Left lobe of liver (tissue), 2 donors: ENCODE measurements at places on chromosomes 5 and 9. TPM values are rescaled to one million over a fixed set of nuclear protein-coding genes. Genes with fewer than 3 reads are reported as not detected.

DNA sequence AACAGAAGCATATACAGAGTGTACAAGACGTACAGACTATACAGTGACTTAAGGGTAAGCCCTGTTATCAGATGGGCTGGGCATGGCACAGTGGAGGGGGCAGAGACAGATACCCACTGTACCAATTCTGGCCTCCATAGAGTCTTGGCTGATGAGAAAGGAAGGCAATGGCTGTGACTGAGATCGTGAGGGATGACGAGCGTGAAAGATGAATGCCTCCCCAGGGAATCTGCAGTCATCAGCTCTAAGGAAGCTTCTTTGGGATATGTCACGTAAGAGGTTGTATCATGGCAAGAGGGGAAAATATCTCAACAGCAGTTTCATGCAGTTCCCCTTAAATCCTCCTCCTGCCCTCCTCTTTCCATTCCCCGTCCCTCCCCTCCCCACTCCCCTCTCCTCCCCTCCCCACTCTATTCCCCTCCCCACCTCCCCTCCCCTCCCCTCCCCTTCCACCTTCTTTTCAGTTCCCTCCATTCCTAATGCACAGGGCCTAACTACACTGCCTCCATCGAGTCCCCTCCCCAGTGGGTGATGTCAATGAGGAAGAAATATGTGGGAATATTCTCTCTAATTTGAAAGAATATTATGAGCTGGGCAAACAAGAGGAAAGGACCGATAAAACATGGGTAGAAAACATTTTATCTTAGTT is 226.4 kb upstream of the DAP start:
- DNase-seq = no peak

- no peak for DNase-seq
Observed at GRCh38 chr9:72362118-72362531, 2.9 kb downstream of the ZFAND5 start.

DNA sequence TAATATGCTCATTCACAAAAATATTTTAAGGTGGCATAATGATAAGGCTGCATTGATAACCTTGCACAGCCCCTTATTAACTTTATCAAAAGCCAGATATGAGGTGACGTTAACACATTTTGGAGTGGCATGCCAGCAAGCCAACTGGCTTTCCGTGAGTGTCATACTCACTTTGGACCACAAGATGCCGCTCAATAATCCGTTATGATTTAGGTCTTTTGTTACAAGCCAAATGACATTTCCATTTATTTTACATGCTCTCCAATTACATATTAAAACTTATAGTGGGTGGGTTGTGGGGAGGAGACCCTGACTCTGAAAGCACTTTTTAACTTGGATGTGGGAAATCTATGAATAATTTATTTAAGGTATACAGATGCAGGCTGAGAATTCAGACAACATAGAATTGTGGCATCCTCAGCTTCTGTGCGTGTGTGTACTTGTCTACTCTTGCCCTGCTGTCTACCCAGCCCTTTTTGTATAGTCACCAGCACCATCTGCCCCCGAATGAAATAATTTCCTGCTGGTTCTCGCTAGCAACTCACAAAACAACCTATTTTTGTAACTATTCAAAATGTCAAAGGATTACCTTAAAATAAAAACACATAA is 305.1 kb downstream of the PSAT1 start:
- DNase-seq = no peak

DNA sequence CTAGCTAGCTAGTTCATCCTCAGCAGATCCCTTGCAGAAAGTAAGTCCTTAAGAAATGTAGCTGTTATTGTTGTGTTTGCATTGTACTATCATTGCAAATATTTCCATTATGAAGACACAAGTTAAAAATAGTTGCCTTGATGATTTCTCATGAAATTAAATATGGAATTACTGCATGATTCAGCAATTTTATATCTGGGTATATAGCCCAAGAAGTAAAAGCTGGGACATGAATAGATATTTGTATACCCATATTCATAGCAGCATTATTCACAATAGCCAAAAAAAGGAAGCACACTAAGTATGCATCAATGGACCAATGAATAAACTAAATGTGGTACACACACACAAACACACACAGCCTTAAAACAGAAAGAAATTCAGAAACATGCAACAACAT is 6.8 kb downstream of the IFNB1 start:
- no peak for DNase-seq

DOCK8 gene
- total RNA-seq = 10.6 TPM

GRCh38 chr5:82405161-82405560 is 127.0 kb upstream of the RPS23 start:
- DNase-seq = no peak

DNA sequence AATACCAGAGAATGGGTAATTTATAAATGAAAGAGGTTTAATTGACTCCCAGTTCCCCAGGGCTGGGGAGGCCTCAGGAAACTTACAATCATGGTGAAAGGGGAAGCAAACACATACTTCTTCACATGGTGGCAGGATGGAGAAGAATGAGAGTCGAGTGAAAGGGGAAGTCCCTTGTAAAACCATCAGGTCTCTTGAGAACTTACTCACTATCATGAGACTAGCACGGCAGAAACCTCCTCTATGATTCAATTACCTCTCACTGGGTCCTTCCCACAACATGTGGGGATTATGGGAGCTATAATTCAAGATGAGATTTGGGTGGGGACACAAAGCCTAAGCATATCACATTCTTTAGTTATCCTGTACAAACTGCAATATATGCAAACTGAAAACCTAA is 609.4 kb downstream of the MTRR start:
- no peak for DNase-seq

RAD17 gene
- 8.9 TPM for total RNA-seq

GRCh38 chr5:36607114-36607571 is 737 bp downstream of the SLC1A3 start:
- DNase-seq = no peak

GRCh38 chr9:128899566-128900322 is 17.8 kb downstream of the LRRC8A start:
- DNase-seq = no peak

DNA sequence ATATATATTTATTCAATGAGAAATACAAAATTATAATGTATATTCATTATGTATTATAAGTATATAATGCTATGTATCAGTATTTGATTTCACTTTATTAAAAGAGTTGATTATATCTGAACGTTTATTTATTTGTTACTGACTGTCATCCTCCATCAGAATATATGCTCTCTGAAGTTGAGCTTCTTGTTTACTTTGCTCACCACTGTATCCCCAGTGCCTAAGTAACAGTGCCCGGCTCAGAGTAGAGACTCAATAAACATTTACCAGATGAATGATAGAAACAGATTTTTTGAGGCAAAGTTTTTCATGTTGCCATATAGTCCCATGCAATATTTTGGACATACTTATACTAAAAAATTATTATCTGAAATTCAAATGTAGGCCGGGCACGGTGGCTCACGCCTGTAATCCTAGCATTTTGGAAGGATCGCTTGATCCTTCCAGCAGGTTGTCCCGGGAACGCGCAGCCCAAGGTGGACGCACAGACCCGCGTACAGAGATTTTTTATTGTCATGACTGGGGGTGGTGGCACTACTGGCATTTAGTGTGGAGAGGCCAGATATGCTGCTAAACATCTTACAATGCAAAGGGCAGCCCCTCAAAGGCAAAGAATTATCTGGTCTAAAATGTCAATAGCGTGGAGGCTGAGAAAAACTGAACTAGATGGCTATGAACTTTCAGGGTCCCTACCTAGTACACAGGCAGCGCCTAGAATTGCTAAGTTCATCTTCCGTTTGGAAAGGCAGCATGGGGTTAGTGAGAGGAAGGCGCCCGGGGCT is 761 bp upstream of the DNAJC25 start:
- no peak for DNase-seq

DNA sequence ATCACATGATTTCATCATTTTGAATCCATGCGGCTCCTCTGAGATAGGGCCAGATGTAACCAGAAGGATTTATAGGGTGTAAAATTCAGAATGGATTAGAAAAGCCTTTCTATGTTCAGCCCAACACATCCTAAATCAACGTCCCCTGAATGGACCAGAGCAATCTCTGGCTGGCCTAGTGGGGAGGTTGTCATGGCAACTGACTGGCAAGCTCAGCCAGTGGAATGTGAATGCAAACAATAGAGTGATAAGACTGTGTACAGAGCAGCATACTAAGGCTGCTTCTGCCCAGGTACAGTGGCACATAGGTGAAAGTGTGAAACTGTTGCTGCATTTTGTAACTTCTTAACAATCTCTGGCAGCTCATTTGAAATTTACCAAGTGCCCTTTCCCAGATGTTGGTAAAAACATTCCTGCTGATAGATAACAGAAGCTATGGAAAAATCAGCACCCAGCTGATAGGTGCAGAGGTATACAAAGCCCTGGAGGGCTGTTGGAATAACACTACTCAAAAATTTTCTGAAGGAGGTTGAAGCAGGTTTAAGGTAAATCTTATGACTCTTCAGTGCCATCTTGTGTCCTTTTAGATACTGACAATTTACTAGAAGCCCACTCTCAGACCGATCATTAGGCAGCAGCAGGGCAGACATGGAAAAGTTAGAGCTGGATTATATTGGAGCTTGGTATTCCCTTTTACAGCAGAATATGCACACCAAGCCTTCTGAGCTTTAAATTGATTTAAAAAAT is 267.2 kb downstream of the RAB3C start:
- peak; percentile 77 for DNase-seq

PCDHGB5 gene
- total RNA-seq = 4.2 TPM

- no peak for DNase-seq
Observed at GRCh38 chr5:65037831-65038815, 269.4 kb downstream of the CWC27 start.

FRMD3 gene
- 0.53 TPM for total RNA-seq

GRCh38 chr5:132474131-132474723 is 16.3 kb downstream of the IRF1 start:
- DNase-seq = no peak

DNA sequence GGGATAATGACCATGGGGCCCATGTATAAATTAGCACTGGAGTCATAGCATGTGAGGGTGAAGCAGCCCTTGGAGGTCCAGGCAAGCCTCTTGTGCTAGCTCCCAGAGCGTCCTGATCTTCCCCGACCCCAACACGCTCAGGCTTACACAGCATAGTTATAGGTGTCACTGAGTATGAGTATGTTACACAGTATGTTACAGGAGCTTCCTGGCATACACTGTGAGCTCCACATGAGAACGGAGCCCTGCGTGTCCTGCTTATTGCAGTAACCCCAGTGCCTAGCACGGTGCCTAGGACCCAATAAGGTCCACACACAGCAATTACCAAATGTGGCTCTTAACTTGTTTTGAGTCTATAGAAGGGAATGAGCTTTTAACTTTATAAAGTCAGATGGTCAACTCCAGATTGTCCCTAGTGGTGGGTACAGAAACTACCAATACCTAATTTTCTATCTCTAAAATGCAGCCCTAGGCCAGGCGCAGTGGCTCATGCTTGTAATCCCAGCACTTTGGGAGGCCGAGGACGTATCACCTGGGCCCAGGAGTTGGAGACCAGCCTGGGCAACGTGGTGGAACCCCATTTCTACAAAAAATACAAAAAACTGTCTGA is 64.1 kb downstream of the PLAC8L1 start:
- no peak for DNase-seq

DNA sequence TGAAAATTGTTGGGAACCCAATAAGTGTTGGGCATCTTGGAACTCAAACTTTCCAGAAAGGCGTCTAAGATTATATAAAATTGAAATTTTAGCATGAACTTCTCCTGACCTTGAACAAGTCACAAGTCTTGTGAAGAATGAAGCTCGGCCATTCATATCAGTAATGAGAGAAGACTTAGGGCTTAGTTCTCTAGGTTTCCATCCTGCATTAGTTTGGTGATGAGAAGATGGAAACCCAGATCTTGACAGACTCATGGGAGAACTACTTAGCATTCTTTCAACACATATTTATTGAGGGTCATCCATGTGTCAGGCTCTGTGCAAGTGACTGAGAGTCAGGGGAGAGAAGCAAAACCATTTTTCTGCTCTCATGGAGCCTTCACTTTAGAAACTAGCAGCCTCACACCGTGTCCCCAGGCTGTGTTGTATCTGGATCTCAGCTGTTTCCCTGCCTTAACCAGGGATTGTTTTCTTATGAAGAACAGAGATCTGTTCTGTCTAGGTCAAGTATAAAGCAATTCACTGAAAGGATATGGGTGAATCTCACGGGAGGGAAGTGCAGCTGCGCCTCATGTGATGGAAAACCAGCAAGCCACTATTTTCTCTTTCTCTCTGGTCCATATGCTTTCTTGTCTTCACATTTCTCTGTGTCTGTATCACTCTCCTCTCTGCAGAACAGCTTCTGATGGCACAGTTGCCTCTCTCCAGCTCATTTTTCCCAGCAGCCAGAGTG is 3.4 kb downstream of the GARNL3 start:
- DNase-seq = no peak

GRCh38 chr9:91056917-91057316 is 255.3 kb downstream of the SYK start:
- DNase-seq = no peak

GRCh38 chr9:33465596-33466564 is 7.8 kb downstream of the NOL6 start:
- DNase-seq = no peak

ANKRD18B gene
- 0.40 TPM for total RNA-seq

NUDT2 gene
- total RNA-seq = 8.7 TPM

WNT8A gene
- total RNA-seq = not detected

CDC20B gene
- not detected for total RNA-seq

DNA sequence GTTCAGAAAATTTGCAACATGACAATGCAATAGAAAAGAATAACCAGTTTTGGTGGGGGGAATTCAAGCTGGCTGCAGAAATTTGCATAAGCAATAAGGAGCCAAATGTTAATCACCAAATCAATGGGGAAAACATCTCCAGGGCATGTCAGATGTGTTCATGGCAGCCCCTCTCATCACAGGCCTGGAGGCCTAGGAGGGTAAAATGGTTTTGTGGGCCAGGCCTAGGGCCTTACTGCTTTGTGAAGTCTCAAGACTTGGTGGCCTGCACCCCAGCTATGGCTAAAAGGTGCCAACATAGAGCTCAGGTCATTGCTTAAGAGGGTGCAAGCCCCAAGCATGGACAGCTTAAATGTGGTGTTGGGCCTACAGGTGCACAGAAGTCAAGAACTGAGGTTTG is 29.7 kb upstream of the SLC36A1 start:
- DNase-seq = no peak
